Smooth muscle cell of the umbilical artery (primary cell): ENCODE measurements at places on chromosomes 7 and 10. TPM values are rescaled to one million over a fixed set of nuclear protein-coding genes. Genes with fewer than 3 reads are reported as not detected.

The PUS7 gene
- 25.8 and 29.2 TPM in 2 replicates for total RNA-seq

The TAS2R5 gene
- total RNA-seq = 1.2 and 1.5 TPM in 2 replicates

The NKX1-2 gene
- not detected in 2 replicates for total RNA-seq

The IDI2 gene
- total RNA-seq = not detected in 2 replicates

The POMZP3 gene
- total RNA-seq = 0.88 and 4.8 TPM in 2 replicates

The UCMA gene
- total RNA-seq = not detected in 2 replicates

The SLC26A5 gene
- total RNA-seq = not detected in 2 replicates

The SFRP4 gene
- total RNA-seq = 0.14 and 0.89 TPM in 2 replicates

The TACR2 gene
- total RNA-seq = under 0.01 and 0.42 TPM in 2 replicates

The PSD gene
- 2.4 and 12.2 TPM in 2 replicates for total RNA-seq

The ADD3 gene
- total RNA-seq = 238 and 249 TPM in 2 replicates
